Ecto neural progenitor cell (in vitro differentiated cells): ENCODE measurements at places on chromosomes 12 and 14.

GRCh38 chr12:94832780-94833681 is 170.5 kb downstream of the NDUFA12 start:
- peak; percentile 76 for DNase-seq

GRCh38 chr12:96311191-96311590 is 89.0 kb downstream of the CDK17 start:
- DNase-seq: no peak

GRCh38 chr14:104931771-104932675 is 7.3 kb downstream of the PLD4 start:
- no peak for DNase-seq

DNA sequence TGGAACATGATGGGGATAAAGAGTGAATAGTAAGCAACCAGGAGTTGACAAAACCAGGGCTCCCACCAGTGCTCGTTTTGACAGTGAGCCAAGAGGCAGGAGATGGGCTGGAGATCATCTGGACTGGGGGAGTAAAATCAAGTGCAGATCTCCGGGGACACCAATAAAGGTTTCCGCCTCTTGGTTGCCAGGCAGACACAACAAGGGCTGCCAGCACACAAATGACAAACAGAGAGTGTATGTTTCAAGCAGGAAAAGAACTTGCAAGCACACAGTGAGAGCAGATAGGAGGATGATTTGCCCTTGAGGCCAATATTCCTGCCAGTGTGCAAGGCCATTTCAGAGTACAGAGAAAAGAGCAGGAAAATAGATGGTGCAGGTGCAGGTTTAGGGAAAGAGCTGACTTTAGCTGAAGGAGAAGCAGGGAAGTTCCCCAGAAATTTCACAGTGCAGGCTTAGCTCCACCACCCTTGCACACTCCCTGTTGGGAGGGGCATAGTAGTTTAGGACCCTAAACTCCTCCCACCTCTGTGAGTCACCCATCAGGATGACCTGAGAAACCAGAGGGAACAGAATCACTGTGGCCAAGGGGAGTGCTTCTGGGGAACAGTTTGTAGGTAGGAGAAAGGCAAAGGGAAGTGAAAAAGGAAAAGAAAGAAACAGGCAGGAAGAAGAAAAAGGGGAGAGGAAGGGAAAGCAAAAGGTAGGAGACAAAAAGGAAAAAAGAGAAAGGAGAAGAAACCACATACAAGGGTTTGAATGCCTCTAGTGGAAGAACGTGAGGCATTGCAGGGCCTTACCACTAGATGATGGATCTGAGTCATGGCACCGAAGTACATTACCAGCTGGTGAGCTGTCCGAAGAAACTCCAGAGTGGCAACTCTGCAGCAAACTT is 404.4 kb downstream of the SLC6A15 start:
- DNase-seq: no peak

- DNase-seq: no peak
Observed at GRCh38 chr12:42968426-42968825, 378.9 kb upstream of the PRICKLE1 start.

DNA sequence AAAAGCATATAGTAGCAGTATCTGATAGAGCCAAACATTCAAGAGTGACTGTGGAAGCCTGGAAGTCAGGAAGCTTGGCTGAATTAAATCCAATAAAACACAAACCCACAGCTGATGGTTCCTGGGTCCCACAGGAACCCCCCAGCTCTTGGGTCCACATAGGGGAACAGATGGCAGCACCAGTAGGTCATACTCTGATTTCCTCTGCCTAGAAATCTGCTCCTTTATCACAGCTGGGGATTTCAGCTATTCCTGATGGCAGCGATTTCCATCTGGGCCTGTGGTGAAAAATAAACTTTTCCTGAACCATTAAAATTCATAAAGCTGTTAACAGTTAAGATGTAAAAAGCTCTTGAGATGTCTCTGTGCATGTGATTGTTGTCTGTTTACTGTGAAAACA is 202.0 kb upstream of the FRMD6 start:
- DNase-seq: no peak
